ENCODE measurements at places on chromosomes 2 and 18.

DNA sequence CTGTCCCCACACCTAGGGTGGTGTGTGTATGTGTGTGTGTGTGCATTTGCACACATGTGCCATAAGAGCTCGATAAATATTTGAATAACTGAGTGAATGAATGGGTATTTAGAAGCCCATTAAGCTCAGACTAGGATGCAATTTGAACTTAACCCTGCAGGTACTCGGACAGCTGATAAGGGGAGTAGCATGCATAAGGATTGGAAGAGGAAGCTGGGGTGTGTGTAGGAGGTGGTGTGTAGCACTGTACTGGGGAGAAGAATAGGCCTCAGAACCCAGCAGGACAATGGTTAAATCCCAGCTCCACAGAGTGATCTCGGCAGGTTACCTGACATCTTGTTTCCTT is 1.8 kb upstream of the KCNF1 start:
- no peak for DNase-seq

GRCh38 chr2:70966681-70967080 is 11.7 kb upstream of the ANKRD53 start:
- DNase-seq, result no peak

DNA sequence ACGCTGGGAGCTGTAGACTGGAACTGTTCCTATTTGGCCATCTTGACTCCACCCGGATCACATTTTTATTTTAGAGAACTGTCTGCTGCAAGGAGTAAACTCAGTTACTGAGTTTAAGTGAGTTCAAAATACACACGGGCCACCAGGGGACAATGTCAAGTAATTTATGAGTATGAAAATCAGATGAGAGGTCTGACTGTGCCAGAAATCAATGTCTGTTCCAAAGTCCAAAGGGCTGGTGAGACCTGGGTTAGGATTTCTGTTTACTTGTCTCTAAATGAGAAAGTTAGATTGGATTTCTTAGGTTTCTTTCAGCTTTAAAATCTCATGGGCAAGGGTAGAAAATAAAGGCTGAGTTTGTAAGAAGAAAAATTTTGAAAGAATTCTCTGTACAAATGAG is 465.8 kb upstream of the MEIS1 start:
- no peak for DNase-seq

- no peak for DNase-seq
These were observed 50.7 kb upstream of the RNU4ATAC start for GRCh38 chr2:121479882-121480522.

DNA sequence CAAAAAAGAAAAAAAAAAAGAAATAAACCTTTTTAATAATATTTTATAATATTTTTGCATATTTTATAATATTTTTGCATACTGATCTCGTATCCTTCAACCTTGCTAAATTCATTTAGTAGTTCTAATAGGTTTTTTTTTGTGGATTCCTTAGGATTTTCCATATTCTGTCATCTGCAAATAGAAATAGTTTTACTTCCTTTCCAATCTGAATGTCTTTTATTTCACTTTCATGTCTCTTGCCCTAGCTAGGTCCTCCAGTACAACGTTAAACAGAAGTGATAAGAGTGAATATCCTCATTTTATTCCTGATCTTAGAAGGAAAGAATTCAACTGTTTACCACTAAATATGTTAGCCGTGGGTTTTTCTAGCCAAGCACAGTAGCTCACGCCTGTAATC is 13.7 kb downstream of the LMAN2L start:
- DNase-seq, result no peak

GRCh38 chr2:237424544-237424943 is 10.6 kb upstream of the COL6A3 start:
- no peak for DNase-seq

DNA sequence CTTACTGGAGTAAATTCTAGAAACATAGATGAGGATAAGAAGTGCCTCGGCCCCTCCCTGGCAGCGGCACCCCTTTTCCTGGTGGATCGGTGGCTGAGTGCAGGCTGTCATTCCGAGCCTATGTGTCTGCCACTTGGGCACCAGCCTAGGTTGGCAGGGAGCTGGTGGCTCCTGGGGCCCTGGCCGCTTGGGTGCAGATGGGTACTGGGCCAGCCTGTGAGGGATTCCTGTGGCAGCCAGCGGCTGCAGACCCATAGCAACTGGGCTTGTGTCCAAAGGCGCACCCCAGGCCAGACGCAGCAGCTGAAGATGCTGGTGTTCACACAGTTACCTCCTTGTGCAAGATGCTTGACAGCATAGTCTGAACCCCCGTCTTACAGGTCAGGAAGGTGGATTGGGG is 2.8 kb downstream of the SNORC start:
- DNase-seq, result no peak

GRCh38 chr2:241802421-241803318 is 6.3 kb upstream of the NEU4 start:
- no peak for DNase-seq

DNA sequence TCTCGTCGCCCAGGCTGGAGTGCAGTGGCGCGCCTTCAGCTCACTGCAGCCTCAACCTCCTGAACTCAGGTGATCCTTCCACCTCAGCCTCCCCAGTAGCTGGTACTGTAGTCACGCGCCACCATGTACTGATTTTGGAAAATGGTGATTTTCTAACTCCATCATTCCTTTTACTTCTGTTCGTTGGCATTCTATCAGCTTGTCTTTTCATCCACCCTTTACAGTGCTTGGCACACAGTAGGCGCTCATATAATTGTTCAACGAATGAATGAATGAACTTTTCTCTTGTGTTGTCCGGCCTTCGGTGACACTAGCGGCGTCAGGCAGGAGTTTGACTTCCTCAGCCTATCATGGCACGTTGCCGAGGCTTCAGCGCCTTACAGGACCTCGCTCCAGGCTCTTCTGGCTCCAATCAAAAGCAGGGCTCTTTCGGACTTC is 373 bp upstream of the MTHFD2 start:
- no peak for DNase-seq

DNA sequence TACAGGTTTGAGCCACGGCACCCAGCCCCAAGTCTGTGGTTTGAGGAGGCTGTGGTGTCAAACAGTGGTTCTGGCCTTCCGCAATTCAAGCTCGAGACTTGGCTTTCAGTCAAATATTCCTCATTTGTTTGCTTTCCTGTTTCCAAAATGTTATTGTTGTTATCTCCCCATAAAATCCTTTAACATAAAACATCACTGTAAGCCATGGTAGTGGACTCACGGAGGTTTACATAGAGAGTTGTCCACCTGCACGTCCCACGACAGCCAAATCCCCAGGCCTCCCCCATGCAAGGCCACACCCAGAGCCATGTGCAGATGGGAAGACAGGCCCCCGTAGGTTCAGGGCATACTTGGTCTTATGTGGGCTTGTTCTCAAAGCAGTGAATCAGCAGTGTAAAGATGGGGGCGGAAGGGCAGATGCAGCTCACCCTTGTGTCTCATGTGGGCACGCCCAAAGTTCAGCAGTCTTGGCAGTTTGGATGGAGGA is 18.9 kb upstream of the ST3GAL5 start:
- DNase-seq, result no peak

DNA sequence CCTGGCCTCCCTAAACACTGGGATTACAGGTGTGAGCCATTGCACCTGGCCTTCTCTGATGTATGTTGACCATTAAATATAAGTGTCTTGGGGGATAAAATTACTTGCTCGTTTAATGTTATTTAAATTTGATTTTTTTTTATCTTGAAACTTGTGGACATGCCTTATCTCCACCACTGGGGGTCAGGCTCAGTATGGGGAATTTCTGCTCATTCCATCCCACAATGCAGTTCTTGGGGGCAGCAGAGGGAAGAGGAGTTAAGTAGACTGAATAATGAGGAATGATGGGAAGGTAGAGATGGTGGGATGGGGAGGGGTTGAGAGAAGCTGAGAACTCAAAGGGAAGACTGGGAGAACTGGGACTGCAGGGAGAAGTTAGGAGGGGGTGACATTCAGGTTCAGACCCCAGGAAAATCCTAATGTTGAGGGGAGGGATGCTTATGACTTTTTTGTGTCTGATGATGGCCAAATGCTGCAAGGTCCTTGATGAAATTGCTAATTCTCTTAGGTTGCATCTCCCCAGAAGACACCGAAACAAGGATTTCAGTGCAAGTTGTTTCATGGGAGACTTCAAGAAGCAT is 174.2 kb downstream of the MIB1 start:
- DNase-seq, result no peak

- no peak for DNase-seq
These were observed 432.7 kb upstream of the TRIB2 start for GRCh38 chr2:12284037-12284436.

Data from effector memory CD8-positive, alpha-beta T cell (primary cell).